Common myeloid progenitor, CD34-positive (primary cell): ENCODE measurements at places on chromosomes 6 and 20.

- DNase-seq, result no peak
Observed at GRCh38 chr6:52649536-52650160, 21.3 kb upstream of the TMEM14A start.

DNA sequence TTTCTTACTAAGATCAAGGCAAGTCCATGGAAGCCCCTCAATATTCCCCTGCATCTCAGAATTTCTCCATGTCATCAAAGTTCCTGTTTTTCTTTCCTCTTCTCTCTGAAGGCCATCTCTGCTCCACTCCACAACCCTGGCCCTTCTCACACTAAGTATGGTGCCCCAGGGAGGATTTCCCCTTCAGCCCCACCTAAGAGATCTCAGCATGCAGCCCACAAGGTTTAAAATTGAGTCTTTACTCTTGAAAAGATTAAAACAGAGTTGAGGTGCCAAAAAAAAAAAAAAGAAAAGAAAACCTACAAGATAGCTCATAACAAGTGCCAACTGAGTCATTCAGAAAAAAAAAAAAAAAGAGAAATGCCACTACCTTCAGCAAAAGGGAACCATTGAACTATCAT lies 36.5 kb upstream of the TNFAIP3 start:
- DNase-seq, result no peak

DNA sequence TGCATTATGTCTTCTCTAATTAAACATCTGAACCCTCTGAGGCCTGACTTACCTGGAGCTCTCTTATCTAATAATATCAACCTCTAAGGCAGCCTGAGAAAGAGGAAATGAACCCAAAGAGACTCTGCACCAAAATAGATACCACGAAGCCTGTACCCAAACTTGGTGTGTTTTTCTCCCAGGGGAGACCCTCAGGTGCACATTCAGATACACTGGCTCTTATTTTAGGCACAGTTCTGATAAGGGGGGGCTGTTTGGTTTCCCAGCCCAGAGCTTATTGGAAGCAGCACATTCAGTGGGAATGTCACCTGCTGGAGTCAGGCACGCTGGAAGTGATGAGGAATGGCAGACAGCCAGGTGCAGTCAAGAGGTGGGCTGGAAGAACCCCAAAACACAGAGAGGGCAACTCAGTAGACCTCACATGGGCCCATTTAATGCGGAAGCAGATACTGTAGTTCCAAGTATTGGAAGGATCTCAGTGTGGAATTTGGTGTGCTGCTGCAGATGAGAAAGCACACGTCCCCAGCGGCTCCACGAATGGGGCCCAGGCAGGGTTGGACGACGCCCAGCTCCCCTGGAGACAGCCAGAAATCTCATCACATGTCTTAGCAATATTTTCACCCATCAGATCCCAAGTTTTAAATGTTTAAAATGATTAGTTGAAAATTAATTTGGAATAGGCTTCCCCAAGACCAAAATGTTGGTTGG lies 9.7 kb upstream of the CCR6 start:
- peak; percentile 27 for DNase-seq

DNA sequence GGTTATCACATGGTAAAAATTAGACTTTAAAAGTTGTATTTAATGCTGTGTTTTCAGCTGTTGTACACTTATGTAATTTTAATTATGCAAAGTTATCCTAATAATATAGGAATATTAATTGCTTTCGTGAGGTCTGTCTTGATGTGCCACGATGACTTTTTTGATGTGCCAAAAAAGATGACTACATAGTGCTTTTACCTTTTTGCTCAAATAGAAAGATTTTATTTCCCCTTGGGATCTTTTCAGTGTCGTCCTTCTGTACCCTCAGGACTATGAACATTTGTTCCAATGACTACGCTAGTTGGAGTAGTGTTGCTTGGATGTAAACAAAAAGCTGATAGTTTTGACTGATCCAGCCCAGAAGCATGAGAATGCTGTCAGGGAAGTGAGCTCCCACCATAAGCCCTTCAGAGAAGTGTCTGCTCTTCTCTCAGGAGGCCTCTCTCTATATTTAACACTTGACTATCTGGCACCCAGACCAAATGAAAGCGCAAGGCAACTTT lies 1.2 kb upstream of the CD164 start:
- DNase-seq, result no peak

GRCh38 chr6:111598181-111598580 lies 7.5 kb downstream of the TRAF3IP2 start:
- no peak for DNase-seq

DNA sequence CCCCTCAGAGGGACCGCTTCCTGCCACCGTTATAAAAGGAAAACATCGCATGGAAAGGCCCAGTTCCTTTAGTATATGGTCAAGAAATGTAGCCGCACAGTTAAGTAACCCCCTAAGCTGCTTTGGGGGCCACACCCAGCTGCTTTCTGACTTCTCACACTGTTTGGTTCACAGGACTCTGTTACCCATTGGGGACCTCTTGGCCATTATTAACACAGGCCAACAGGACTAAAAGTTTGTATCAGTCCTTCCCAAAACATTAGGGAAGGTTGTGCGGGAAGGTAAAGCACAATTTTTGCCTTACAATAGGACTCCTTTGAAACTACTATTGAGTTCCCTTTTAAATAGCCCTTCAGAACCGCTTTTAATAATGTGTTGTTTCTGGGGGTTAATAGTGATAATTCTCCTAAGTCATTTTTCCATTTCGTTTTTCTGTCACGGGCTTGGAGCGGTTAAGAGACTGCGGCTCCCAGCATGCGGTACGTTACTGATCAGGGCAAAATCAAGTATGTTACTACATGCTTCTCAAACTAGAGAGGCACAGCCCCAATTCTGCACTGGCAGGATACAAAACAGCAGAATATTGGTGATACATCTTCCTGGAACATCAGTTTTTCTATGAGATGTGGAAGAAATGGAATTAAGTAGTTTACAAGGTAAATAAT lies 668 bp upstream of the RPP40 start:
- DNase-seq, result no peak

GRCh38 chr6:88445188-88445965 lies 279.2 kb upstream of the CNR1 start:
- DNase-seq, result no peak

DNA sequence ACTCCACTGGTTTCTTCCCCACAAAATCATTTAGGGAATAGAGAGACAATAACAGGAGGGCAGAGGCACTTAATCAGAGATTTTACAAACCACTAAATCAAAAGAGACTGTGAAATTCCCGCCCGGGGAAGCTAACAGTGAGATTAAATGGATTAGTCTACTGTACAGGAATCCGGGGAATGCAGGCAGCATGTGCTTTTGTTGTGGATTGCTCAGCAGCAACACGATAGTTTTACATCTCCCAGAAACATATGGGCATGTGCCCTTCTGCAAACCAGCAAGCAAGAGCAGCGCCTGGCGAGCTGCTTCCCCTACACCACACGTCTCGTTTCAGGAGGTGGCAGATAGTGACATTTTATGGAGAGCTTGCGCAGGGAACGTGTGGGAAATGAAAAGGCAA lies 382.3 kb downstream of the CD83 start:
- no peak for DNase-seq

DNA sequence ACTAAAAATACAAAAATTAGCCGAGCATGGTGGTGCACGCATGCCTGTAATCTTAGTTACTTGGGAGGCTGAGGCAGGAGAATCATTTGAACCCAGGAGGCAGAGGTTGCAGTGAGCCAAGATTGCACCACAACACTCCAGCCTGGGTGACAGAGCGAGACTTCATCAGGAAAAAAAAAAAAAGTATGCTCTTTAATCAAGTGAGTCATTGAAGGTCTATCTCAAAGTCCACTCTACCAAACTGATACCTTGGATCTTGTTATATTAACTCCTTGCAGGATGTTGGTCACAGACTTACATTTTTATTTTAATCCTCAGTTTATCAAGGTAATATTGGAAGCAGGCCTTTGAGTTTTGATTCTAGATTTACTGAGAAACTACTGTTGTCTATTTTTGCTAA lies 348.7 kb downstream of the COL12A1 start:
- DNase-seq, result no peak

- no peak for DNase-seq
Observed at GRCh38 chr20:62762801-62763368, 33.4 kb upstream of the MRGBP start.

DNA sequence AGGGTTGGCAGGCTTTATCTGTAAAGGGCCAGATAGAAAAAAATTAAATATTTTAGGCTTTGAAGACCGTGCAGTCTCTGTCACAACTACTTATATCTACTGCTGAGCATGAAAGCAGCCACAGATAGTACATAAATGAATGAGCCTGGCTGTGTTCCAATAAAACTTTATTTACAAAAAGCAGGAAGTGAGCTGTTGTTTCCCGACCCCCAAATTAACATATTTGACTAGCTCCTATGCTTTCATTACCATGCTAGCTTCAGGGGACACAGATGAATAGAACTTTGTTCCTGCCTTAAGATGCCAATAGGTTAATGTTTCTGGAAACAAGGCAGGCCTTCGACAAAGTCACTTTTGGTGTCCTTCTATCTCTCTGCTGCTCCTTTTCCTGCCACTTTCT lies 1058.0 kb upstream of the FLRT3 start:
- DNase-seq, result no peak

GRCh38 chr6:119630561-119631192 lies 281.1 kb upstream of the MAN1A1 start:
- peak; percentile 30 for DNase-seq

DNA sequence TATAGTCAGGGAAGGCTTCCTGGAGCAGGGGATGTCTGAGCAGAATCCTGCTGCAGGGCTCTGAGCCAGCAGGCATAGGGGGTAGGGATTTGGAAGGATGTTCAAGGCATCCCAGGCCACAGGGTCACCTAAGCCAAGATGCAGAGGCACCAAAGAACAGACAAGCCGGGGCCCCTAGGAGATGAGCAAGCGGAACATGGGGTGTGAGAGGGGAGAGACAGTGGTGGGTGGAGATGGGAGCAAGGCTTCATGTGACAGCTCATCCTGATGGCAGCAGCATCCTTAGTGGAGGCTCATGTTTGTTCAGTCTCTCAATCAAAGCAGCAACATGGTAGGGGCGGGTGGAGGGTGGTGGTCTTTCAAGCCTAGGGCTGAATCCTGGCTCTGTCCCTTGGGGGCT lies 29.8 kb upstream of the TCP11 start:
- no peak for DNase-seq

DNA sequence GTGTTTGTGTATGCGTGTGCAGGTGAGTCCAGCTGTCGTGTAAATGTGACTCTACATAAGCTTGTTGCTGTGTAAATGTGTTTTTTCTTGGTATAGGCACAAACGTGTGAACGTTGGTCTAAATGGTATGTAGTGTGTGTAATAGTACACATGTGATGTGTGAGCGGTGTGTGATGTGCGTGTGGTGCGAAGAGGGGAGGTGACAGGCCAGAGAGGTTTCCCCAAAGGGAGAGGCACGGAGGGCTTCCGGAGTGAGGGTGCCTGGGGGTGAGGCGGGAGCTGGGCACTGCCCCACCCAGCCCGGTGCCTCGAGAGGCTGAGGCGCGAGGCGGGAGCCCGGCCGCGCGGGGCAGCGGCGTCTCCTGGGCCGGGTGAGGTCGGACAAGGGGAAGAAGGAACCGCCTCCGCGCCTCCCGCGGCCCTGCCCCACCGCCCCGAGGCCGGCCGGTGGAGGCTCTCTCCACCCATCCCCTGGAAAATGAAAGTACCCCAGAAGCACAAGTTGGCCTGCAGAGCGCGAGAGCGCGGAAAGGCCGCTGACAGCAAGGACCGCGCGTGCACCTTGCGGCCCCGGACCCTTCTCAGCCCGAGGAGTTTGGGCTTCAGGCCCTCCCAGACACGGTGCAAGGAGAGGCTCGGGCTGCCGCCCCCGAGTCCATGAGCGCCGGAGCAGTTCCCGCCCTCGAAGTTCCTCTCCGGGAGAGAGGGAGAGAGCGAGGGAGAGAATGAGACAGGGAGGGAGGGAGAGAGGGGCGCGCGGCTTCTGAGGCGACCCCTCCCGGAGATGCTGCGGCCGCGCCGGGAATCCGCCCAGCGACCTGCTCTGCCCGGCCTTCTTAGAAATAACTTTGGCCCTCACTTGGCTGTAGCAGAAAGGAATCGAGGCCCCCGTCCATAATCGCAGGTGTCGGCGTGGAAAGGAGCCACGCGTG lies 43.2 kb upstream of the OSTM1 start:
- peak; percentile 71 for DNase-seq

GRCh38 chr6:137696765-137697164 lies 170.3 kb upstream of the TNFAIP3 start:
- no peak for DNase-seq

GRCh38 chr20:62790075-62790474 lies 6.2 kb upstream of the MRGBP start:
- DNase-seq, result no peak

GRCh38 chr6:36463676-36464075 lies 20.9 kb downstream of the KCTD20 start:
- DNase-seq, result no peak

DNA sequence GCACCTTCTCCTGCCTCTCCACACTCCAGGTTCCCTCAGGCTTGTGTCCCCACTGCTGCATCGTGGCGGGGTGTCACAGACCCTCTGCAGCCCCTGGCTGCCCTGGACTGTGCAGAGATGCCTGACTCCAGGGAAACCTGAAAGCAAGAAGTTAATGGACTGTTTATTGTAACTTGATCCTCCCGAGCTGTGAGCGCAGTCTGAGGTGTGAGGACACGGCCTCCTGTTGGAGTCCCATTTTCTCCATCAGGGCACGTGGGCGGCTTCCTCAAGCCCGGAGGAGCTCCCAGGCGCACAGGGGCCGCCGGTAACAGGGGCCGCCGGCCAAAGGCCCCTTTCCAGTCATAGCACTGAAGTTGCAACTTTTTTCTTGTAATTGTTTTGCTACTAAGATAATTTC lies 16.9 kb downstream of the RBM38 start:
- no peak for DNase-seq

DNA sequence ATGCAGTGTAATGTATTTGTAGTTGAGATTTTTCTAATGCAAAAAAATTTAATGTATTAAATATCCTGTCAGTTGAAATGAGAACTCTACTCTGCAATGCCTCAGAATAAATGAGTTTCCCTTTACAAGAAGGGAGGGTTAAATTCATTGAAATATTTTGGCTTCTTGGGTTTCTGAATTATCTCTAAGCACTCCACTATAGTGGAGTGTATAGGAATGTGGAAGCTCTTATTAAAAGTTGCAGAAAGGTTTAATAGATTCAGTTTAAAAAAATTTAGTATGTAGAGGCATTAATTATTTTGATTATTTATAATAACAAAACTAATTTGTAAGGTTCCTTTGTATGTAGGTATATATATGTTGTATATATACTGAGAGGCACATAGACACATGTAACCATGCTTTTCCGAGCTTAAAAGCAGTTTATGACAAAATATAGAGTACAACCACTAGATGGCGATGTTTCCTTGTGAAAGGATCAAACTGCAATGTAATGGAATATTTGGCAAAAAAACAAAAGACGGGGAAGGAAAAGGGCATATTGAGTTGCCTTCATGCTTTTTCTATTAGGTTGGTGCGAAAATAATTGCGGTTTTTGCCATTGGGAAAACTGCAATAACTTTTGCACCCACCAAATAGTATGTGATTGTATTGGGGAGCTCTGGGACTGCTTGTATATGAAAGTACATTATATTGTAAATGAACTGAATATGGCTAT lies 144.2 kb downstream of the MYO6 start:
- DNase-seq, result peak; percentile 74
